LHCN-M2 (cell line): ENCODE measurements at places on chromosomes 5 and 9. TPM values are rescaled to one million over a fixed set of nuclear protein-coding genes. Genes with fewer than 3 reads are reported as not detected.

DNA sequence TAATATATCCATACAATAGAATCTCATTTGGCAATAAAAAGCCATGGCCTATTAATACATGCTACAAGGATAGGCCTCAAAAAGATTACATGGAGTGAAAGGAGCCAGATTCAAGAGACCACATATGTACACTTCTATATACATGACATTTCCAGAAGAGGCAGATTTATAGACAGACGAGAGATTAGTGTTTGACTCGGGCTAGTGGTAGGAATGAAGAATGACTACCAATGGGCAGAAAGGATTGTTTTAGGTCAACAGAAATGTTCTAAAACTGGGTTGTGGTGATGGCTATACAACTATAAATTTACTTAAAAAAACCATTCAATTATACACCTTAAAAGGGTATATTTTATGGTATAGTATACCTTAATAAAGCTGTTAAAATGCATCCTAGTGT, 41.9 kb downstream of the SETX start:
- DNase-seq: no peak

LVRN gene
- total RNA-seq: 0.11 and 0.13 TPM in 2 replicates

DNA sequence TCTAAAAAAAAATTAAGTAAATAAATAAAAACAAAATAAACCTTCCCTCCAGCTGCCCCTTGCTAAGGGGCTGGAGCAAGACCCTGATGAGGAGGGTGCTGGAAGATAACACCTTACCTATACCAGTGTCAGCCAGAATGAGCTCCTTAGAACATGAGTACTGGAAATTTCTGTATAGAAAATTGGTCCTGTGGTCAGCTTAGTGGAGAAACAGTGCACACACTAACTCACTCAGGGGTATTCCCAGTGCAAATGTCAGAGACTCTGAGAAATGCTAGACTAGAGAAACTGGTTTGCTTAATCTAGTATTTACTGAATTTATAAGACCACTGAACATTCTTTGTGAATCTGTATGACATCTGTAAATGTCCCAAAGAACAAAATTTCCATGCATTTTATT, 62.1 kb upstream of the CTXN3 start:
- no peak for DNase-seq

DNA sequence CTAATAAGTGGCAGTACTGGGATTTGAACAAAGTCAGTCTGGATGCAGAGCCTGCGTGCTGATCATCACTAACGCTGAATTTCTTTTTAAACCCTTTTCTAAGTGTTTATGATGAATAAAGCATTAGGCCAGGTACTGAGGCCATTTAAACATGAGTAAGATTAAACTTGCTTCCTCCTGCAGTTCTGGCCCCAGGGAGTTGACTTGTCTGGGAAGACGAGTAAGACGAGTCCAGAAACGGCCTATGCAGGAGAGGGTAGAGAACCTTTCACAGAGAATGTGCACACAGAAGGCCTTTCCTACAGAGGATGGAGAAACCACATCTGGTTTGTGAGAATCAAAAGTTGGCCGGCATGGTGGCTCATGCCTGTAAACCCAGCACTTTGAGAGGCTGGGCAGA, 42.9 kb downstream of the SPRY4 start:
- DNase-seq: no peak

SLC25A48 gene
- not detected in 2 replicates for total RNA-seq

GRCh38 chr9:134863941-134864820, 16.4 kb upstream of the FCN2 start:
- peak; percentile 37 for DNase-seq

IFNA13 gene
- not detected in 2 replicates for total RNA-seq

HEMGN gene
- total RNA-seq: not detected in 2 replicates

- peak; percentile 59 for DNase-seq
These were observed 308.8 kb downstream of the EFNA5 start for GRCh38 chr5:107361945-107362344.

GRCh38 chr5:156043351-156043750, 283.6 kb upstream of the SGCD start:
- DNase-seq: no peak

DNA sequence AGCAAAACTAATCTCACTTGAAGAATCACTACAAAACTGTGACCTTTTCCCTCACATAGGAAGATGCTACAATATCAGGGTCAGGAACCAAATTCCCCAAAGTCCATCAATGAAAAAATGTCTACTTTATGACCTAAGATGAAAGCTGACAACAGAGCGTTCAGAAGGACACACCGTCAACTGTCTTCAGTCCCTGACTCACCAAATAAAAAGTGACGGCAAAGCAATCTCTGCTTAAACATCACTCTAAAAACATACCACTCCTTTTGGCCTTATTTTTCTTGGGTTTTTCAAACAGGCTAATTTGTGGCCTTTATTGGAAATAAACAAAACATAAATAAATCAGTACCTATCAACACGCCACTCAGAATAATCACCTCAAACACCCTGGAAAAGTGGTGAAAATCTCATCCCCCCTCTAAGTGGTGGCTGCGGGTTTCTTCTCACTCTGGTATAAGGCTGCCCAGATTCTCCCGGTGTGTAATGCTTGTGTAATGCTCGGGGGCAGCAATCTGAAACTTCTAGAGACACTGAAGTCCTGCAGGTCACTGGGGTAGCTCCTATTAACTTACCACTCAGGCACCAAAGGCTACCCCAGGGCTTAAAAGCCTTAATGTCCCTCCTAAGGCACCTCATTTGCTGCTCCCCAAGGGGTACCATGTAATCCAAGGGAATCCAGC, 29.5 kb downstream of the SEMA4D start:
- DNase-seq: no peak

FAM169A gene
- total RNA-seq: 2.1 and 2.4 TPM in 2 replicates

- no peak for DNase-seq
These were observed 11.5 kb downstream of the IGFBPL1 start for GRCh38 chr9:38412751-38413150.

PCDHGA1 gene
- total RNA-seq: 5.3 and 7.1 TPM in 2 replicates

PCDHB9 gene
- total RNA-seq: 2.8 and 3.1 TPM in 2 replicates

ARID3C gene
- 0.34 and 0.45 TPM in 2 replicates for total RNA-seq

DNA sequence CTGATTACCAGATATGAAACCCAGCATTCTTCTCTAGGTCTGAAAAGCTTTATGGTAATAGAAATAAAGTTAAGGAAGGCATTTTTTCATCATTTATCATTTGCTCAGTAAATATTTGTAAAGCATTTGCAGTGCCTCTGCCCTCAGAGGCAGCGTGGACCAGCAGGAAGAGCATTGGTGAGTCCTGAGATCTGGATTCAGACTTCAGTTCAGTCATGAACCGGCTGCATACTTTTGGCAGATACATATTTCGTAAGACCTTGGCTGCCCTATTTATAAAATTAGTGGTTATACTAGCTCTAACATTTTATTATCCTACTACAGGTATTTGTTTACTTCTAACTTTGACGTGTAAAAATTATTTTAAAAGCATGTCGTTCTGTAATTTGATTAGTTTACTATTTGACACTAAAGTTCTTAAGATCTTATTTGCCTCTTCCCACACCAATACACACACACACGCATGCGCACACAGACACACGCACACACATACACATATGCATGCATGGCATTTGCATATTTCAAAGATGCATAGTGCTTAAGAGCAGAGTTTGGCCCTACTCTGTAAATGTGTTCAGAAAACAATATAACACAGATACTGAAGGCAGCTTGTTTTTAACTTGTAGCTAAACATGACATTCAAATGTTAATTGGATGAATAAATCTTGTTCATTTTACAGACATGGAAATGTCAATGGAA, 101.9 kb downstream of the RPS23 start:
- no peak for DNase-seq

DBH gene
- total RNA-seq: not detected in 2 replicates

EQTN gene
- total RNA-seq: not detected in 2 replicates
